ENCODE measurements at places on chromosomes 3 and 15. TPM values are rescaled to one million over a fixed set of nuclear protein-coding genes. Genes with fewer than 3 reads are reported as not detected.

GRCh38 chr3:42535981-42536784 is 33.7 kb downstream of the VIPR1 start:
- no peak overlapping the region for H3K4me3 ChIP-seq
- DNase-seq: no peak
- no peaks in the 10 kb centered on the region for H3K27me3 ChIP-seq
- H3K4me1 ChIP-seq: no peaks in the 10 kb centered on the region
- no peaks in the 10 kb centered on the region for H3K36me3 ChIP-seq

The GPR15 gene
- total RNA-seq: not detected

DNA sequence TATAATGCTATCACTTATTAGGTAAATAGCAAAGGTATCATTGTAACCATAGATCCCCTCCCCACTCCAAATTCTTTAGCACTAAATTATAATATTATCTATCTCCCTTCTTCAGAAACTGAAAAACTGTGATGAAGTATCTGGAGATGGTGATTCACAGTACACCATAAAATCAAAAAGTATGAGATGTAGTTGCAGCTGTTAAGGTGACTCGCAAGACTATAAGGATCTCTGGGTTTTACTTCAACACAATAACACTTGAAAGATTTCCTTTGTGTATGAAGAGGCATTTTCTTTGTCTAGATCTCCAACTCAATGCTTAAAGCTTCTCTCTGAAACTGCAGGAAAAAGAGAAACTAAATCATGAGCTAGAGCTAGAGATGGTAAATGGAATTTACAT is 46.9 kb downstream of the IFT57 start:
- H3K27me3 ChIP-seq: no peaks in the 10 kb centered on the region
- H3K4me3 ChIP-seq: no peak overlapping the region
- H3K4me1 ChIP-seq: no peaks in the 10 kb centered on the region
- no peak overlapping the region for H3K27ac ChIP-seq

The ZNF80 gene
- total RNA-seq: not detected

The UACA gene
- total RNA-seq: 23.9 TPM
